ENCODE measurements at places on chromosomes 2 and 18. TPM values are rescaled to one million over a fixed set of nuclear protein-coding genes. Genes with fewer than 3 reads are reported as not detected.

MAB21L4 gene
- total RNA-seq: not detected

MERTK gene
- total RNA-seq: 9.7 TPM

MYO5B gene
- 6.5 TPM for total RNA-seq

SLC9A2 gene
- total RNA-seq: 1.8 TPM

NEU4 gene
- 0.92 TPM for total RNA-seq

TBR1 gene
- total RNA-seq: 3.9 TPM

CTLA4 gene
- 0.23 TPM for total RNA-seq

TANC1 gene
- 16.6 TPM for total RNA-seq

EGR4 gene
- 0.23 TPM for total RNA-seq

SFT2D3 gene
- total RNA-seq: 7.6 TPM

TTC32 gene
- total RNA-seq: 17.3 TPM

CHRND gene
- 0.23 TPM for total RNA-seq

COL5A2 gene
- total RNA-seq: 19.1 TPM

ZSWIM2 gene
- total RNA-seq: 0.23 TPM

KCNE4 gene
- 2.5 TPM for total RNA-seq

KIAA2012 gene
- 2.5 TPM for total RNA-seq

TLX2 gene
- total RNA-seq: not detected

ASB18 gene
- total RNA-seq: 1.6 TPM

CDH7 gene
- 30.0 TPM for total RNA-seq

ANKRD23 gene
- 2.1 TPM for total RNA-seq

SNED1 gene
- total RNA-seq: 6.5 TPM

UPP2 gene
- total RNA-seq: 0.69 TPM

RASGRP3 gene
- 14.1 TPM for total RNA-seq

MXD1 gene
- total RNA-seq: 16.1 TPM

RSAD2 gene
- total RNA-seq: 3.2 TPM

TXNDC2 gene
- total RNA-seq: not detected

DIS3L2 gene
- 48.4 TPM for total RNA-seq

STRADB gene
- 74.5 TPM for total RNA-seq

AQP12B gene
- not detected for total RNA-seq

POTEC gene
- 0.46 TPM for total RNA-seq

SAG gene
- 1.4 TPM for total RNA-seq

PROKR1 gene
- total RNA-seq: 1.8 TPM

CCDC74B gene
- total RNA-seq: 9.2 TPM

EPB41L3 gene
- 114 TPM for total RNA-seq

MAP3K19 gene
- 9.5 TPM for total RNA-seq

FBXO41 gene
- 37.6 TPM for total RNA-seq

CYTIP gene
- total RNA-seq: 0.92 TPM

PROM2 gene
- total RNA-seq: 2.1 TPM

FNDC4 gene
- 52.8 TPM for total RNA-seq

All from diencephalon (tissue), 1 donor.